ENCODE measurements at places on chromosomes 7 and 10.

DNA sequence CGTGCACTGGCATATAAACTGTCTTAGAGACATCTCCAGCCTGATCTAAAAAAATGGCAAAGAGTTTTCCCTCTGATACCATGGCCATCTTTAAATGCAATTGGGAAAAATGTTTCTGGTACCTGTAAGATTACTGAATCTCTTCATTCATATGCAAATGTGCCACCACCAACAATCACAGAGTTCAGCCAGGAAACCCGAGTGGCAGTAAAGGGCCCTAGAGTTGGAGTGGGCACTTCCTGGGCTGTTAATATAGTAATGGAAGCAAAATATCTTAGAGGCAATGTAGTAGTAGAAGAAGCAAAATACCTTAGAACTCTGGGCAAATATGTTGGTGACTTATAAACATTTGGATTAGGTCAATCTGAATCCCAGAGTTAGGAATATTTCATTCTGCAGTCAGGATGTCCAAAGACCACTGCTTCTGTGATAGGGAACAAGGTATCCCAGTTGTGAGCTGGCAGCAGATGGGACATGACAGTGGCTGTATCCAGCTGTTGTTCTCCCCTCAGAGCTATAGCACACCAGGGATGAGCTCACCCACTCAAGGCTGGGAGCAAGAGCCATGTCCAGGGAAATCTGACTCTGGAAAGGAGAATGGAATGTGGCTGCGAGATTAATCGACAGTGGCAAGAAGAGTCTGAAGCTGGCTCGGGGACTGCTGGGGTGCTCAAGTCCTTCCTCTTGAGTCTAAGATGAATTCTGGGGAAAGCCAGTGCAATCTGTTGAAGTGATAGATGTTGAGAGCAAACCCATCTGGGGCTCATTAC is 332.1 kb downstream of the PHTF2 start:
- DNase-seq = no peak

DNA sequence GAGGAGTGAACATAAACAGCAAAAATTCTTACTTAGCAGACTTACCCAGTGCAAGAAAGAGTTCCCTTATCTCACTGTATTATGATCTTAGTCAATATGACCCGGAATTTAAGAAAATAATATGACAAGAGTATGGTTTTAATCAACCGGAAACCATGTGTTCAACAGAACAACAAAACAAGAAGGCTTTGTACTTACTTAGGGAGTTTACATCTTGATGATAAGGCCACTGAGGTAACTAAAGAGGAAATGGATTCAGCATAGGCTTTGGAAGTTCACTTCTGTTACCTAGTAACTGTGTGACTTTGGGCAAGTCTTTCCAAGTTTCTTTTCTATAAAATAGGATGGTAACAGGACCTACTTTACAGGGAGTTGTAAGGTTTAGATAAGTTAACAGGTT is 7.4 kb upstream of the FAS start:
- DNase-seq = no peak

DNA sequence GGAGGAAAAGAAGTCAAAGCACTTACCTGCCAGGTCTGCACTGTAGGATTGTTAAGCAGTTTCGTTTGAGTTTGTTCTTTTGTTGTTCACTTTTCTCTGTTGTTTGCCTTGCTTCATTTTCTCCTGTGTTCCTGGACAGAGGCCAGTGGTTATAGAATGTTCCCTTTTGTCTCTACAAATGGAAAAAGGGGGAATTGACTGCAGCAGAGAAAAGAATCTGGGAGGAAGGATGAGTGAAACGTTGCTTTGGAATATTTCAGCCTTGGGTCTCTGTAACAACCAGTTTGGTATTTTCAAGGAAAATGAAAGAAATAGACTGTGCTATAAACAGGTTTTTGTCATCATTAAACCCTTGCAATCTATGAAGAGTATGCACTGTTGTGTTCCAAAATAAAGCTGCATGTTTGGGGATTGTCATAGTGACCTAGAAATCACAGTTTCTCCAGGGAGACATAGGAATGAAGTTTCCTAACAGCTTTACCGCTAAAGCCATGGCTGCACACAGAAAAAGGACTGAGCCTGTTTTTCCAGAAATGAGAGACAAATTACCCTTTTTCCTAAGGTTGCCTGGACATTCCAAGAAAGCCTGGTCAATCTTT is 60.8 kb upstream of the HABP2 start:
- no peak for DNase-seq

DNA sequence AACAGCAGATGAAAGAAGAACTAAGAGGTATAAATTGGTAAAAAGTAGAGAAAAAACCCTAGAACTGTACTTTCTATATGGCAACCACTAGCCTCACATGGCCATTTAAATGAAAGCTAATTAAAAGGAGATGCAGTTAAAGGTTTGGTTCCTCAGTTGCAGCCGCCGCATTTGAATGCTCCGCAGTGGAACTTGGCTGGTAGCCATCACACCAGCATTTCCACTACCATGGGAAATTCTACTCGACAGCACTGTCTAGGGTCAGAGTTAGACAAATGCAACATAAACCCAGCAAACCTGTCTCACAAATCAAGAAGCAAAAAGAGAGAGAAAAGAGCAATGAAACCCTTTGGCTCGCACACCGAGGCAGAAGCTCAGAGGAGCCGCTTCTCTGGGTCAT is 29.7 kb downstream of the VIPR2 start:
- peak; percentile 73 for DNase-seq

DNA sequence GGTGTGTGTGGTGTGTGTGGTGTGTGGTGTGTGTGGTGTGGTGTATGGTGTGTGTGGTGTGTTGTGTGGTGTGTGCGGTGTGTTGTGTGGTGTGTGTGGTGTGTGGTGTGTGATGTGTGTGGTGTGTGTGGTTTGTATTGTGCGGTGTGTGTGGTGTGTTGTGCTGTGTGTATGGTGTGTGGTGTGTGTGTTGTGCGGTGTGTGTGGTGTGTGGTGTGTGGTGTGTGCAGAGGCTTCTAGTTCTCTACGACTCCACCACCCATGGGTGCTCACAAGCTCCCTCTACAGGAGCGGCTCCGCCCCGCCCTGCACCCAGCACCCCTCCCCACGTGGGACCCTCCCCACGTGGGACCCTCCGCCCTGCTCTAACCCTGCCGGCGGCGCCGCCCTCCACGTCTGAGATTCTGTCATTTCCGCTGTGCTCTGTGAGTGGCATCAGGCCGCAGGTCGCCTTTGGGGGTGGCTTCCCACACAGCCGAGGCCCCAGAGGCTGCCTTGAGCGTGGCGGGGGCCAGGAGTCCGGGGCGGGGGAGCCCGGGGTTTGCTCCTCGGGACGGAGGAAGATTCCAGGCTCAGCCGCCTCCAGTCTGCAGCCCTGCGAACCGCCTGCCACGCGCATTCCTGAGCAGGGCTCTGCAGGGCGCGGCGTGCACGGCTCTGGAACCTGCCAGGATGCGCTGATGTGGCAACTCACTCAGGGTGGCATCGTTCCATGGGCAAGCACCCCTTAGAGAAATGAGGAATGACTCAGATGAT is 37.0 kb upstream of the DNAJB6 start:
- no peak for DNase-seq

DNA sequence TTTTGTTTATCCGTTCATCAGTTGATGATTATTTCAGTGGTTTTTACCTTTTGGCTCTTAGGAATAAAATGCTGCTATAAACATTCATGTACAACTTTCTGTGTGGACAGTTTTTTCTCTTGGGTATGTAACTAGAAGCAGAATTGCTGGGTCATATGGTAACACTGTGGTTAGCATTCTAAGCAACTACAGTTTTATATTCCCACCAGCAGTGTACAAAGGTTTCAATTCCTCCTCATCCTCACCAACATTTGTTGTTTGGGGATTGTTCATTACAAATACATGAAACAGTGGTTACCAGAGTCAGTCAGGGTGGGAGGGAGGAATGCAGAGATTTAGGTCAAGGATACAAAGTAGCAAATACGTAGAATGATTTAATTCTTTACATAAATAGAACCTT is 97.0 kb downstream of the NPSR1 start:
- no peak for DNase-seq

DNA sequence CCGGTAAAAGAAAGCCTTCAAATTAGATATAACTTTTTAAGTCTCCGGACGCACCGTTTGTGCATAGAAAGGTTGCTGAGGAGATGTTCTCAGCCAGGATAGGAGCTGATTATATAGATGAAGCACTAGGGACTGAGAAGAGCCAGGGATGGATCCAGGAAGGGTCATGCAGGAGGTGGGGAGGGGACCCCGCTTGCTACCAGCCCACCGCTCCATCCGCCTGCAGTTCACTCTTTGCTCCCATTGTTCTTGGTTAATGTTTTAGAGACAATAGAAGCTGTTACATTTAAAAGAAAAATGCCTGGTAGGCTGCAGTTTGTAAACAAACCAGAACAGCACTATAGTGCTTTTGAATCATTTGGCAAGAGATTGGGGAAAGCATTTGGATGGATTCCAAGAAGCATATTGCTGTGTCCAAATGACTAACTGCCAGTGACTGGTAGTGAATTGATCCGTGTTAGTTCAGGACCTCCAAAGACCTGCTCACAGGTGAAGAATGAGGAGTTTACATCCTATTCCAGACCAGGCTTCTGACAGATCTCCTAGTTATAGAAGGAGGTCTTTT is 175.9 kb upstream of the TAC1 start:
- no peak for DNase-seq

GRCh38 chr7:94577357-94577756 is 67.7 kb downstream of the CASD1 start:
- DNase-seq = no peak

GRCh38 chr10:105243381-105243780 is 602.3 kb downstream of the SORCS3 start:
- DNase-seq = no peak

GRCh38 chr7:27179030-27179429 is 4.9 kb upstream of the HOXA10 start:
- no peak for DNase-seq

- no peak for DNase-seq
Observed at GRCh38 chr7:67916571-67917436, 920.2 kb downstream of the TYW1 start.

GRCh38 chr7:66921918-66922486 is 977 bp downstream of the TMEM248 start:
- DNase-seq = no peak

DNA sequence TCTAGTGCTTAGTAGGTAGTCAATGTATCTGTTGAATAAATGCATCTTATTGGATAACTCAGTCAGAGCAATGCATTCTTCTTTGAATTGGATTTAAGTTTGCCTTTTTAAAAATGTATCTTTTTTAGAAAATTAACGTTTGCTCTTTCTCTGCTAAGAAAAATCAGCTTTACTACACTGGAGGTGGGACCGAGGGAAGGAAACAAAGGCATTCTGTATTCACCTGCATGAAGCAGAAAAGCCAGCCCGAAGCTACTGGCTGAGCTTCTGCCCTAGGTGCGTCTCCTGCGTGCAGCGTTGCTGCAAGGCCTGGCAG is 22.2 kb upstream of the ITGB1 start:
- no peak for DNase-seq

GRCh38 chr10:59708816-59709394 is 745 bp downstream of the SLC16A9 start:
- DNase-seq = peak; percentile 59

GRCh38 chr7:149724661-149725425 is 48.5 kb downstream of the ZNF467 start:
- DNase-seq = peak; percentile 9

- no peak for DNase-seq
Observed at GRCh38 chr10:118033905-118034304, 12.8 kb downstream of the RAB11FIP2 start.

DNA sequence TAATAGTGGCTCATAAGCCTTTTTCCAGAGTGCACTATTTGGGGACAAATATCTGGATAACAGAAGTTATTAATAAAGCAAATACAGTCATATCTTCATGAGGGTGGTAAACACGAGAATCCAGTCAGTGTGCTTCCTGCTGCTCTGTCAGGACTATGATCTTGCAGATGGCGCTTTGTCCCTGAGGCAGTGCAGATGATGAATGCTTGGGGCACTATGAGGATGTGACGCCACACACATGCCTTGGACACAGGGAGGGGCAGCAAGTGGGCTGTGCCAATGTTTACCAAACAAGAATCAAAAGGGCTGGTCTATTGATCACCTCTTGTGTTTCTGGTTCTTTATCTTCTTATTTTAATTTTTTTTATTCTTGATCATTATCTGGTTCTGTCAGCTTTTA is 79.8 kb downstream of the GAD2 start:
- no peak for DNase-seq

GRCh38 chr10:101116754-101117153 is 14.3 kb upstream of the TLX1 start:
- DNase-seq = no peak

- peak; percentile 28 for DNase-seq
Observed at GRCh38 chr7:28272461-28272877, 91.9 kb upstream of the JAZF1 start.

- no peak for DNase-seq
Observed at GRCh38 chr7:48004638-48005037, 24.3 kb downstream of the SUN3 start.

DNA sequence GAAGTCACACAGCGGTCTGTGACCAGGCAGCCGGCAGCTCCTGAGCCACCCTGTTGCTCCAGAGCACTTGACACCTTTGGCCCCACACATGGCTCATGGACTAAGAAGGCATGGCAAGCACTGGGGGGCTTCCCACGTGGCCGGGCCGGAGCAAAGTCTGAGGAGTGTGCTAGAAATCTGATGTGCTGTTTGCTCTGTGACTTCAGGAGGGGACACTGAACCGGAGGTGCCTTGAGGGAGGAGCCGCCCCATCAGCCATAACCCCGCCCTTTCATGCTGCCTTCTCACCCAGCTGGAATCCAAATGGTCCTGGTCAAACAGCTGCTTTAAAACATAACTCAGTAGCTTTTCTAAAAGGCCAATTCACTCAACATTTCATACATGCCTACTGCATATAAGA is 33.5 kb downstream of the PROSER2 start:
- DNase-seq = no peak

DNA sequence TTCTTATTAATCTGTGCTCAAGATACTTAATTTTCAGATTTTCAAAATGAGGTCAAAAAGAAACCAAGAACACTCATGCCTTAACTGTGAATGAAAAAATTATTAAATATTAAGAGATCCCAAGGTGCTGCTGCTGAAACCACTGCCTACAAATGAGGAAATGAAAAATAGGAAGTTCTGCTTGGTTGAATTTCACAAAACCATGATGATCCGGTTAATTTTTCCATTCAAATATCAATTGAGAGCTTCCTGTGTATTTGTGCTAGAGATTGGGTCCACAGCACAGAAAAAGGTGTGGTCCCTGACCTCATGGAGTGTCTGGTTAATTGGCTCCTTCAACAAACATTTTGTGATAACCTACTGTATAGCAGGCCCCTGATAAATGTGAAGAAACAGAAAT is 132.7 kb upstream of the YAE1 start:
- no peak for DNase-seq

DNA sequence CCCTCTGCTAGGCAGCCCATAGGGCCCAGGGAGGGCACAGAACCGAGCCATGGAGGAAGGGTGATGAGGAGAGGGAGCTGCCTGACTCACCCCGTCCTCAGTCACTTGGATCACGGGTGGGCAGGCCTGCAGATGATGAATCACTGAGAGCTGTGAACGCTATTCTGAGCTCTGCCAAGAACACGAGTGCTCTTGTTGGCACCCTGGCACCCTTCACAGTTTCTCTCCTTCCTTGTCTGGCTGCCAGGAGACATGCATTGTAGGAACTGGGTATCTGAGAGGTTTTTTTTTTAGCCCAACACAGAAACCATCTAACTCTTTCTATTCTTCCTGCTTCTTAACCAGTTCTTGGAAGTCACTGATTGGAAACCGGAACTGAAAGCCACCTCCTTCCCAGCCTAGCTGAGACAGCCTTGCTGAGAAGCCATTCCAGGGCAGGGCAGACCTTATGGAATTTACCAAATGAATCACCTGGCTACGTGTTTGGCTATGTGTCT is 82.1 kb downstream of the SLC37A3 start:
- peak; percentile 80 for DNase-seq

GRCh38 chr10:28997734-28998133 is 291.1 kb upstream of the LYZL1 start:
- DNase-seq = no peak

GRCh38 chr10:71218046-71218650 is 5.8 kb downstream of the UNC5B start:
- DNase-seq = no peak
